ENCODE measurements at places on chromosomes 7 and 10.

GRCh38 chr7:138903186-138903820 is 77.9 kb downstream of the KIAA1549 start:
- DNase-seq, result no peak

- no peak for DNase-seq
Observed at GRCh38 chr10:77392236-77392721, 245.3 kb downstream of the KCNMA1 start.

DNA sequence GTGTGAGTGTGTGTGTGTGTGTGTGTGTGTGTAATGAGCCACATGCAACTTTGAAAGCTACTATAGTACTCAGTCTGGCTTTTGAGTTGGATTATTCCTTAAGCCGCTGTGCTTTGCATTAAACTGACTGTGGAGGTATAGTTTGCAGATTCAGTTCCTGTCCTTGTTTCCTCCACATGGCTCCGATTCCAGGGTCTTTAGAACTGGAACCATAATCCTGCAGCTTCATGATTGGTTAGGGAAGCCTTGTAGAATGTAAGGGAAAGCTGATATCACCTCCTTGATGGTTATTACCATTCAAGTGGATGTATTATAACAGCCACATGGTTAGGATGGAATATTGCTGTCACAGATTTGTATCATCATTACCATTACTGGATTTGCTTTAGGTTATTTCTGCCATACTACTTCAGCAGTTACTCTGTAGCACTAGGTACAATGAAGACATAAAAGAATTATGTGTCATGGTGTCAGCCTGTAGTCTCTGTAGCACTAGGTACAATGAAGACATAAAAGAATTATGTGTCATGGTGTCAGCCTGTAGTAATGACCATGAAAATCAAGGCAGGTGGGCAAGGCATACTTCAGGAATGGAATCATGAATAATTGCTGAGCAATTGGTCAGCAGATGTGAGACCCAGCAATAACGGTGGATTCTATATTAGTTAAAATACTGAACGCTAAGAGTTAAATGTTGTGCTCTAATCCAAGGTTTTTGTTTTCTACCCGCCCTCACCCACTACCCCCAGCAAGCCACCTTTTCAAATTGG is 275.1 kb upstream of the FZD1 start:
- DNase-seq, result no peak

GRCh38 chr7:156577645-156578577 is 62.7 kb upstream of the RNF32 start:
- no peak for DNase-seq

- DNase-seq, result no peak
Observed at GRCh38 chr10:116704926-116705325, 37.4 kb downstream of the HSPA12A start.

GRCh38 chr10:73907841-73908517 is 3.0 kb upstream of the PLAU start:
- DNase-seq, result peak; percentile 8

GRCh38 chr10:90983914-90984549 is 63.1 kb upstream of the ANKRD1 start:
- no peak for DNase-seq

- peak; percentile 7 for DNase-seq
Observed at GRCh38 chr10:71314028-71314693, 4.9 kb upstream of the SLC29A3 start.

DNA sequence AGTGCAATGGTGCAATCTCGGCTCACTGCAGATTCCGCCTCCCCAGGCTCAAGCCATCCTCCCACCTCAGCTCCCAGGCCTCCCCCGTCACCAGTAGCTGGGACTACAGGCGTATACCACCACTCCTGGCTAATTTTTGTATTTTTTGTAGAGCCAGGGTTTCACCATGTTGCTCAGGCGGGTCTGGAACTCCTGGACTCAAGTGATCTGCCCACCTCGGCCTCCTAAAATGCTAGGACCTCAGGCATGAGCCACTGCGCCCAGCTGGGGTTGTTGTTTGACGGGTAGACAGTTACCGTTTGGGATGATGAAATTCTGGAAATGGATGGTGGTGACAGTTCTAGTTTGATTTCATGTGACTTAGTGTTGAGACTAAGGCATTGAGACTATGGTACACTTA is 15.3 kb downstream of the CALML3 start:
- no peak for DNase-seq

DNA sequence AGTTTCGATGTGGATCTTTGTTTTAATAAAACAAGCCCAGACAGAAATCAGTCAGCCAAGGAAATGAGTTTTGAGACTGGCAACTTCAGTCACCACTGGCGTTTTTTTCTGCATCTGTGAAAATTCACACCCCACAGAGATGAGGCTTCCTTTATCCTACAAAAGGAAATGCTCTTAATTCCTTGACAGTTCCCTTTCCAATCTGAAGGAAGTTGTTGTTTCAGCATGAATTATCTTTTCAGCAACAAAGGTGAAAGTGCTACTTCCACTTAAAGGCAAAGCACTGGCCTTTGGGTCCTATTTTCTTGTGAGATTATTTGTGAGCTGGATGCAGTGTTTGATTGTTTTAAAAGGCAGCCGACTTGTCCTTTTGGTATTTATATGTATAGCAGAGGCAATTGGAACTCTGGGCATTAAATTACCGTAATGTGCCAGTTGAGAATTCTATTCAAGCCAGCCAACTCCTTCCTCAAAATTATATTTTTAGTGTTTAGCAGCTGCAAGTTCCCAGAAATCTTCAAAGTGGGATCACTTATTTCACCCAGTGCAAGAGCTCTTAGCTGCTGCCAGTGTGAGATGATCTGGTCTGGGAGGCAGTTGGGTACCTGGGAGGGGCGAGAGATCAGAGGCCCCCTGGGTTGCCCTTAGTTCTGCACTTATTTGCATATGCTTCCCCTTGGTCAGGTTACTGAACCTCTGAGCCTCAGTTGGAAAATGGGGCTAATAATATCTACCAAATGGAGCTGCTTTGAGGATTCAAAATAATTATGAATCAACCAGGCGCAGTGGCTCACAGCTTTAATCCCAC is 427.1 kb downstream of the GALNT17 start:
- no peak for DNase-seq

DNA sequence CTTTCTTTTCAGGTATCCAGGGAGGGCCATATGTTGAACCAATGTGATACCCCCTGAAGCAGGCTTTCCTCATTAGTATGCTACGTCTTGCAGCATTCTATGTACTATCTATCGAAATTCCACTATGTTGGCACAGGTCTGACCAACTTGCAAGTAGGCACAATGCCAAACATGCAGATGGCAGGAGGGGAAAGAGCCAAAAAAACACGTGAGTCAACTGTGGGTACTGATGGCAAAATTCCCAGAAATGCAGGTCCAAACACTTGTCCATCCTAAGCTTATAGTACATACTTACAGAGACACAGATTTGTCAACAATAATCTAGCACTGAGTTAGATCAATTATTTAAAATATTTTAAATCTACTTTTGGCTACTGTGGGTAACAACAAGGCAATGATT is 394.9 kb downstream of the DGKB start:
- DNase-seq, result no peak

DNA sequence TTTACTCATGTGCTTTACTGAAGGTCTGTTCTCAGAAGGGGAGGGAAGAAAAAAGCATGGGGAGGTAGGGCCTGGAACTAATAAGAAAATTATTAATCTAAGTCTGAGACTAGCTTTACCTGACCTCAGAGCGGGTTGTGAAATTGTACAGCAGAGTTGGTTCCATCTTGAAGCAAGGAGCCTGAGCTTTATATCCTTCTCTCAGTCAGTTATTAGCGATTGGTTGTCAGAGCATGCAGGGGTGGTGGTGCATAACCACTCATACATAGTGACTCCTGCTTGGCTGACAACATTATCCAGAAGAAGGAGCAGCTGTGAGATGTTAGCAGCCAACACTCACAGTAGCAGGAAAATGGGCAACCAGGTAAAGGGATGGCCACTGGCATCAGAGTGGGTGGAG is 976.3 kb upstream of the LRRTM3 start:
- no peak for DNase-seq

GRCh38 chr7:131899271-131900030 is 343.0 kb upstream of the PODXL start:
- no peak for DNase-seq

DNA sequence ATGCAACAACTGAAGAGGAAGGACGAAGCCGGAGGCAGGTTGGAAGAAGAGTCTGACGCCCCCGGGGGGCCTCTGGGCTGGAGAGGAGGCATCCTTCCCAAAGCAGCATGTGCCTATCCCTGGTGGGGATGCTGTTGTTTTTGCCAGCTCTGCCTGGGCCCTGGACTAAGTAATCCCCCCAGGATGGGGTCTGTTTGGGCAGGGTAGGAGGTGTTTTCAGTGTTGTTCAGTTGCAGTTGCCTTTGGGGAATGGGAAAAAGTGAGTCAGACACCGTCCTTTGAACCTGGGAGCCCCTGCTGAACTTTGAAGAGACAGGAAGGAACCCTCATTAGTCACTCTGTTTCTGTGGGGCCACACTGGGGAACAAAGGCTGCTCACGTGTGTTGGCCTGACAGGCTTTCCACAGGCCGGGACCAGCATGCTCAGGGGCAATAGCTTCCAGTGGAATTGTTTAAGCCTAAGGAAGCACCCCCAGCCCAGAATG is 35.2 kb upstream of the GDF10 start:
- no peak for DNase-seq

GRCh38 chr7:32283546-32283945 is 206.6 kb downstream of the LSM5 start:
- no peak for DNase-seq

- DNase-seq, result no peak
Observed at GRCh38 chr7:24979470-24979862, 512 bp downstream of the OSBPL3 start.

- no peak for DNase-seq
Observed at GRCh38 chr7:28750981-28751380, 207.1 kb downstream of the TRIL start.

- DNase-seq, result no peak
Observed at GRCh38 chr7:94441138-94441537, 46.4 kb downstream of the COL1A2 start.

DNA sequence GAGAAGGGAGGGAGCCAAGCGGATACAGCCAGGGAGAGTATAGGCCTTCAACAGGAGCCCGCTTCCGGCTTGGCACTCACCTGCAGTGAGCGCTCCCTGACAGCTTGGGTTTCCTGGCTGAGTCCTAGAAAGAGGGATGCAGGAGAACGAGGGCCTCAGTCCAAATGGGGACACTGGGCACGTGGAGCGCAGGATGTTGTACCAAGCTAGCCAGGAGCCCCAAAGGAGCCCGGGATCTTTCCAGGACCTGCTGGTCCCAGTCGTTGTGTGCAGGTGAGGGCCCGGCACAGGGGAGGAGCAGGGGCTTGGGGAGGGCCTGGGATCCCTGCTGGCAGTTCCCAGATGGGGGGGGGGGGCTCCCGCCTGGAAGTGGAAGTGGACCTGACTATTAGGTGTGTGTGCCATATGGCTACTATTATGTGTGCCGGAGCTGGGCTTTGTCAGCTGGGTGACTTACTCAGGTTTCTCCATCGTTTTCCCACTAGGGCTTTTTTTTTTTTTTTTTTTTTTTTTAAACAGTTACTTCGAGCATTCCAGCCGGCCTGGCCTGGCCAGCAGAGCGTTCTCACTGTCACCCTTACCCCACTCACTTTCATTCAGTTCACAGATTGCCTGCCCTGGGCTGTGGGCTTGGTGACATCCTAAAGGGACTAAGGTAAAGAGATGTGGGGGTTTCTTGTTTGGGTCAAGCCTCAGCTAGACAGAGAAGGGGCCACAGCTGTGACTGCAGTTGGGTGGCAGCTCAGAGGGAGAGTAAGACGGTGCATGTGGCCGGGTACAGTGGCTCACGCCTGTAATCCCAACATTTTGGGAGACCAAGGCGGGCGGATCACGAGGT is 3.8 kb downstream of the AGAP3 start:
- DNase-seq, result no peak

GRCh38 chr7:77765481-77765880 is 32.8 kb downstream of the TMEM60 start:
- no peak for DNase-seq

GRCh38 chr7:107660381-107661080 is at the start of gene SLC26A4:
Gene SLC26A4, plus strand, starts transcription at chr7:107660828. Its CDS starts 814 bp downstream, at chr7:107661642.
- DNase-seq, result no peak

DNA sequence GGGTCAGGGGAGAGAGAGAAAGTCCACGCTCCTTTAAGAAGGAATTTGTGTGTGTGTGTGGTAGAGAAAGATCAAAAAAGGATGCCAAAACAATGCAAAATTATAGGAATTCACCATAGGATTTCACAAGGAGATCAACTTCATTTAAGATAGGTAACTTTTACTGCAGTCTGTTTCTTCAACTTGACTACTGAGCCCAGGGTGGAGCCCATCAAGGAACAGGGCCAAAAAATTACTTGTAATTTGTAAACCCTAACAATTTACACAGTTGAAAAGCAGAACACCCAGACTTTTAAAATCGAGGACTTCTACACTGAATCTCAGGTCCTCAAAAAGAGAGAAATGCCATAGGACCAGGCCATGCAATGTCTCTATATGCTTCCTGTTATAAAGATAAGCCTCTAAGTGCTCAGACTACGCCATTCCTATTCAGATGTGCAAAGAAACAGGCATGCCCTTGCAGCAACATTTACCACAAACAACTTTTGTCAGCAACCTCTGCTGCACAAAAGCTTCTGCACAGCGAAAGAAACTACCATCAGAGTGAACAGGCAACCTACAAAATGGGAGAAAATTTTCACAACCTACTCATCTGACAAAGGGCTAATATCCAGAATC is 10.6 kb upstream of the GIMAP4 start:
- no peak for DNase-seq

- no peak for DNase-seq
Observed at GRCh38 chr7:110071192-110071591, 1019.7 kb upstream of the LRRN3 start.

DNA sequence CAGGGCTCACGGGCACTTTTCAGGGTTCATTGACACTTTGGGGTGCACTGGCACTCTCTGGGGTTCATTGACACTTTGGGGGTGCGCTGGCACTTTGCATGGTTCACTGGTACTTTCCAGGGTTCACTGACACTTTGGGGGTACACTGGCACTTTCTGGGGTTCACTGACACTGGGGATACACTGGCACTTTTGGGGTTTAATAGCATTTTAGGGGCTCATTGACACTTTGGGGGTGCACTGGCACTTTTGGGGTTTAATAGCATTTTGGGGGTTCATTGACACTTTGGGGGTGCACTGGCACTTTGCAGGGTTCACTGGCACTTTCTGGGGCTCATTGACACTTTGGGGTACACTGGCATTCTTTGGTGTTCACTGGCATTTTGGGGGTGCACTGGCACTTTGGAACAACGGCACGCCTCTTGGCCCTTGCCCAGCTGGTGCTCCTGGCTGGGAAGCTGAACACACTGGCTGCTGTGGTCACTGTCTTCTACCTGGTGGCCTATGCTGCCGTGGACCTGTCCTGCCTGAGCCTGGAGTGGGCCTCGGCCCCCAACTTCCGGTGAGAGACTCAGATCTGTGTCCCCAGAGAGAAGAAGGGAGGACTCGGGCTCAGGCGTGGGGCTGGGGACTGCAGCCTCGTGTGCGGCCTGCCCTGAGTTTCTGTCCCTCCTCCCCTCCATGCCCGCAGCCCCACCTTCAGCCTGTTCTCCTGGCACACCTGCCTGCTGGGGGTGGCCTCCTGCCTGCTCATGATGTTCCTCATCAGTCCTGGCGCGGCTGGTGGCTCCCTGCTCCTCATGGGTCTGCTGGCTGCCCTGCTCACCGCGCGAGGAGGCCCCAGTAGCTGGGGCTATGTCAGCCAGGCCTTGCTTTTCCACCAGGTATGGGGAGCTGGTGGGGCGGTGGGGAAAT is 6.2 kb upstream of the TRIP6 start:
- no peak for DNase-seq
